ENCODE measurements at places on chromosomes 2 and 18.

GRCh38 chr2:48723129-48723528 lies 32.4 kb downstream of the LHCGR start:
- DNase-seq, result no peak

GRCh38 chr2:174235680-174236079 lies 12.7 kb downstream of the OLA1 start:
- DNase-seq, result no peak

GRCh38 chr2:119599384-119599783 lies 55.1 kb downstream of the CFAP221 start:
- no peak for DNase-seq

DNA sequence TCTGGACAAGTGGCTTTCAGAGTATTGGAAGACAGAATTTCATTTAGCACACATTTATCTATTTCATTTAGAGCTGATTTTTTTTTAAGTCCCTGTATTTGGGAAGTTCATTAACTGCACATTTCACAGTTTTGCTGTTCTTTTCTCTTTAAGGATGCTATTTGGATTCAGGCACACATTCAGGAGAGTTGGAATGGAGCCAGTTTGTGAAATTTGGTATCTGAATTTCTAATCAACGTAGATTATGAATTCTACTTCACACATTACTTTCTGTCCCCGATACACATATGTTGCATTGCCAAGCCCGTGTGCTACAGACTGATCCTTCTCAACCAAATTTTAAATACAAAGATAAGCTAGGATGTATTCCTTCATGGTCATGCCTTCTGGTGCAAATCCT lies 503.9 kb downstream of the IRS1 start:
- no peak for DNase-seq

DNA sequence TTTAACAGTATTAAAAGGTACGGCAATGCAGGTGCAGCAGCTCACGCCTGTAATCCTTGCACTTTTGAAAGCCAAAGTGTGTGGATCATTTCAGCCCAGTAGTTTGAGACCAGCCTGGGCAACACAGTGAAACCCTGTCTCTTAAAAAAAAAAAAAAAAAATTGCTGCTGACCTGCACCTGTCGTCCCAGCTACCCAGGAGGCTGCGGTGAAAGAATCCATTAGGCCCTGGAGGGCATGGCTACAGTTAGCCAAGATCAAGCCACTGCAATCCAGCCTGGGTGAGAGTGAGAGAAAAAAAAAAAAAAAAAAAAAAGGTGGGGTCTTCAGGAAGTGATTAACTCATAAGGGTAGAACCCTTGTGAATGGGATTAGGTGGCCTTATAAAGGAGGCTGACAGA lies 12.8 kb downstream of the CUL3 start:
- DNase-seq, result no peak

GRCh38 chr2:185202945-185203528 lies 535.6 kb upstream of the FSIP2 start:
- no peak for DNase-seq

DNA sequence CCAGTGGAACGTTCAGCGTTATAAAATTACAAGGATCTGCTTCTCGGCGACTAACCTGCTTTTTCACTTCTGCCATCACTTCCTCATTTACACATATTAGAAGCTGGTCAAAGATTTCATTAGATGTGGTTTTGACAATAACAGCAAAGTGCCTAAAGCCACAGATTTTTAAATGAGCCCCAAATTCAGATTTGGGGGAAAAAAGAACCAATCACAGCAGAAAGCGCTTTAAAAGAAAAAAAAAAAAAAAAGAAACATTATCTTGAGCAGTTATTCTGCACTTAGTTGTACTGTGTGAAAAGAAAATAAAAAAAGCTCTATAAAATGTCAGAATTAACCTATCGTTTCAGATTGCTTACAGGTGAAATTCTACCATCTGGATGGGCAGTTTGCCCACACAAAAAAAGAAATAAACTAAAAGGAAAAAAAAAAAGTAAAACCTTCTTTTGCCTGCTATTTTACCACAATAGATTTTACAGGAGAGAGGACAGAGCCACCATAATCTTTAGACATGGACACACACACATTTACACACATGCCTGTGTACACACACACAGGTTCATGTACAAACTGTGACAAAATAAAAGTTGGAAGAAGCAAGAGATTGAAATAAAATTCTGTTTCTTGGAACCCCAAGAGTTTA lies 167.2 kb downstream of the TCF4 start:
- no peak for DNase-seq

- DNase-seq, result no peak
Measured at GRCh38 chr18:75625966-75626365, 198.5 kb upstream of the SMIM21 start.

DNA sequence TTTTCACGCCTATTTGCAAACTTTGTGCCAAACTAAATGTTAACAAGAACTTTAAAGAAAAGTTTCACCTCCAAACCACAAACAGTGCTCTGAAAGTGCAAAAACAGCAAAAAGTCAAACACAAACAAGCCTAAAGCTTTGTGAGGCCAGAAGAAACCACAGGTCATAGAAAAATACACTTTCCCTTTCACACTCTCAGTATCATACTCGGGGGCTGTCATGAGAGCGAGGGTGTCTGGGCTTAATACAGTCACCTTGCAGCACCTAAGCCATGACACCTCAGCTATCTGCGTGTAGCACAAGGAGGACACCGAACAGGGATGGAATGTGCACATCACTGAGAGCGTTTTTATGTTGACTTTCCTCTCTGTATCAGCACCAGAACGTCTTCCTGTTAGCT lies 26.6 kb upstream of the SEH1L start:
- no peak for DNase-seq

GRCh38 chr2:69059731-69060290 lies 46.8 kb downstream of the ANTXR1 start:
- DNase-seq, result no peak

DNA sequence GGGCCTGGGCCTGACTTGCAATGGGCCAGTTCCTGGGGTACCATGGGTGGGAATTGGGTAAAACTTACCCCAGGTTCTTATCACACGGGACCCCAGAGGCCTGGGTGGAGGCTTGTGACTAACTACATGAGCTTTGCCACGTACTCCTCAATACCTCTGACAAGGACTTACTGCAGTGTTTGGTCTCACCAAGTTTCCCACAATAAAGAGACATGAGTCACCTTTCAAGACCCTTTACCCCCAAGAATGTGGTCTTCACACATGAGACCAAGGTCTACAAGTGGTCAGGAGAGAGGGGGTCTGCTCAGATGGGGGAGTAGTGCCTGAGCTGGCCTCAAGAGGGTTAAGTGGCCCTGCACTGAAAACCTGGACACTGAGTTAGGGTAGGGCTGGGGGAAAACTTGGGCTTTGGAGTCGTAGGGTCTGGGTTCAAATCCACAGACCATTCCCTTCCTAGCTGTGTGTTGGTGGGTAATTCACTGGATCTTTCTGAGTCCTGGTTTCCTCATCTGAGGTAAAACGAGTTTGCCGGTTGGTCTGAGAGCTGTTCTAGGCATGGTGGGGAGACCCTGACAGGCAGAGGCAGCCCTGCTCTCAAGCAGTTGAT lies 2.0 kb upstream of the GNLY start:
- no peak for DNase-seq

DNA sequence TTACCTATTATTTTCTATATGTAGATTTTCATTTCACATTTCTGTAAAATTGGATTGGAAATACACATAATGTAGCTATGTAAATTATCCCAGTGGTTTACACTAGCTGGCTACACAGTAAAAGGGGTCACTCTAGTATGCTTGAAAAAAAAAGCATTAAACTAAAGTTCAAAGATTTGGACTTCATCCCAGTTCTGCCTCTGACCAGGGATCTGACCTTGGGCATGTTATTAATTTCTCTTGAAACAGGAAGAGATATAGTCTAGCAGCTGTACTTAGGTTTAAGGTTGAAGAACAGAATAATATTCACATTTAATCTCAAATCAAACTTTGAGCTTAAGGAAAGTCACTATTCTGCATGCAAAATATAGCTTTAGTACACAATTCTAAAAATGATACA lies 64.5 kb upstream of the RPE start:
- DNase-seq, result no peak

DNA sequence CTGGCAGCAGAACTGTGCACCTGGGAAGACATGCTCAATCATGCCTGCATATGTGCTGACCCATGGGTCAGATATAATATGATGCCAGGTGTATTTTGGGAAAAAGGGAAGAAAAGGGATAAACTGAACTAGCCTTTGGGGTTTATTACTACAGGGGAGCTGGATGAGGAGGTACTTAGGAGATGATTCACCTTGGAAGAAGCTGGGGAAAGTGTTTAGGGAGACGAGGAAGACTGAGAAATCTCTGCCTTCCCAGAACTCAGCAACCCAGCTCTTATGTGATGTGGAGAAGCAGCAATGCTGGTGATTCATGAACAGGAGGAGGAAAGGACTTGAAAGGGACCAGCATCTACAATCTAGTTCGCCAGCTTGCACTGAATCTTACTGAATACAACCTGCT lies 110.2 kb downstream of the BARD1 start:
- DNase-seq, result no peak

DNA sequence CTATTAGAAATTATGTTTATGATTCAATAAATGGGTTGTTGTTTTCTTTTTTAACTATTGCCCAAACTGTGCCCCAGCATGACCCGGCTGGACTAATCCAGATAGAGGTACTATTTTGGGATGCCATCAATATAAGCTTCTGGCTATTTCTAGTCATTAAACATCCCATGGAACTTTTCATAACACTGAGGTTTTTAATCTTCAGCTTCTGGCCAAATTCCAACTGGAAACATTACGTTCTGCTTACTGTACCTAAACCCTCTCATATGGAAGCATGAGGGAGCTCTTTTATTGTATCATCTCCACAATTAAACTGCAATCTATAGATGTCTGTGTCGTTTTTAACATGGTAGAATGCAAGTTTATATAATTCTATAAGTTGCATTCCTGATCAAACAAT lies 674.7 kb downstream of the ARHGAP15 start:
- DNase-seq, result no peak

DNA sequence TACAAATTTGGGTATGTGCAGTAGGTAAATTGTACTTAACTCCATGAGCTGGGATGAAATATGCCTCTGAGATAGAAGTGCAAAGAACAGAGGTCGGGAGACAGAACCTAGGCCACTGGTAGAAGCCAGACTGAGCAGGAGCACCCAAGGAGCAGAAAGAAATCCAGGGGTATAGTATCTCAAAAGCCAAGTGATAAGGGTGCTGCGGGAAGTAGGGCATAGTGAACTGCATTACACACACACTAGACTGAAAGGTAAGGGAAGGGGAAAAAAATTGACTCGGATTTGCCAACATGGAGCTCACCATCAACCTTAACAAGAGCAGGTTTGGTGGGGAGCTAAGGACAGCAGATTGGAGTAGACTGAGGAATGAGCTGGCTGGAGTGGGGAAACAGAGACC lies 89.3 kb upstream of the TMEM247 start:
- no peak for DNase-seq

DNA sequence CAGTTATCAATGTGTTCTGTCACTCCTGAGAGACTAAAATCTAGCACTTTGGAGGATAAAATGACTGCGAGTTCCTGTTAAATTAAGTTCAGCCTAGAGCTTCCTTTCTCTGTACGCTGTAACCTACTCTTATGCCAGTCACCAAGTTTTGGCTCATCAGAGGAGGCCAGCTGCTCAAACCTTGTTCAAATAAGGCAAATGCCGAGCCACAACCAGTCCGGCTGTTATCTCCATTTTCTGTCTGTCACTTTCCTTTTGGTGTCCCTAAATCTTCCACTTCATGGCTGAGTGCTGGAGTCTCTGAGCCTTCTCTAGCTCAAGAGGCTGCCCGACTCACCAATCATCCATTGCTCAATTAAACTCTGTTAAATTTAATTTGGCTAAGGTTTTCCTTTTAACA lies 33.5 kb upstream of the PXDN start:
- DNase-seq, result no peak

DNA sequence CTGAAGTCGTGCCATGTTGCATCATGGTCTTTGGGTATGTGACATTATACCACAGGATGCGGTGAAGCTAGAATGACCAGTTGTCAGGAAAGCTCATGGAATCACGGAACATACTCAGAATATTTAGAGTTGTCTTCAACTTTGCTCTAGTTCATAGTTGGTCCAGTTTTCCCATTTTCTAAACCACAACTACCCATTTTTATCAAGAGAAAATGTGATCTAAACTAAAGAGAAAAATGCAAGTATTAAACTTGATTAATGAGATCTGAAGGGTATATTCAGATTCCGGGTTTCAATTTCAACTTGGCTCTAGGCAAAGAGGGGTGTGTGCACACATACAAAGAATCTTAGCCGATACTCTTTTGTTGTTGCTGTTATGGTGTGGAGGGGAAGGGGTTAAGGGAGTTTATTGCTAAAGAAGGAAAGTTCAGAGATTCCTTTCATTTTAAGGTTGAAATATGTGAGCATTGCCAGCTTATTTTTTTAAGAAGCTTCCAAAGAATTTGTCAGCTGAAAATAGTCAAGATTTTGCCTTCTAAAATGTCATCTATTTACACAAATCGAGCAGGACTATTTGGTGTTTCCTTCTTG lies 516.6 kb upstream of the ZEB2 start:
- DNase-seq, result no peak
